ENCODE measurements at places on chromosomes 2 and 18.

- no peak for DNase-seq
Observed at GRCh38 chr18:44031063-44031462, 649.6 kb upstream of the SETBP1 start.

GRCh38 chr2:127829845-127830246, 18.9 kb upstream of the WDR33 start:
- no peak for DNase-seq

DNA sequence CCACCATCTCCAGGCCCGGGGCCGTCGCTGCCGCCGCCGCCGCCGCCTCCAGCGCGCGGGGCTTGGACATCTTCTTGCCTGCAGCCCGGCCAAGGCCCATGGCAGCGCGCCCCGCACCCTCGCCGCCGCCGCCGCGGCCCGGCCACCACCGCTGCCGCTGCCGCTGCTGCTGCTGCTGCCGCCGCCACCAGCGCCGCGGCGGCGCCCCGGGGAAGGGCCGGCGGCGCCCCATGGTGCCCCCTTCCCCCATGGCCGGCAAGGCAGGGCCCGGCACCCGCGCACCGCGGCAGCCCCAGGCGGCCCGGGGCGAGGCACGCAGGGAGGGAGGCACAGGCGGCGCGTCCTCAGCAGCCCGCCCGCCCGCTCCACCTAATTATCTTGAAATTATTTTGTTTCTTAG, 3057.4 kb downstream of the RPIA start:
- no peak for DNase-seq

DNA sequence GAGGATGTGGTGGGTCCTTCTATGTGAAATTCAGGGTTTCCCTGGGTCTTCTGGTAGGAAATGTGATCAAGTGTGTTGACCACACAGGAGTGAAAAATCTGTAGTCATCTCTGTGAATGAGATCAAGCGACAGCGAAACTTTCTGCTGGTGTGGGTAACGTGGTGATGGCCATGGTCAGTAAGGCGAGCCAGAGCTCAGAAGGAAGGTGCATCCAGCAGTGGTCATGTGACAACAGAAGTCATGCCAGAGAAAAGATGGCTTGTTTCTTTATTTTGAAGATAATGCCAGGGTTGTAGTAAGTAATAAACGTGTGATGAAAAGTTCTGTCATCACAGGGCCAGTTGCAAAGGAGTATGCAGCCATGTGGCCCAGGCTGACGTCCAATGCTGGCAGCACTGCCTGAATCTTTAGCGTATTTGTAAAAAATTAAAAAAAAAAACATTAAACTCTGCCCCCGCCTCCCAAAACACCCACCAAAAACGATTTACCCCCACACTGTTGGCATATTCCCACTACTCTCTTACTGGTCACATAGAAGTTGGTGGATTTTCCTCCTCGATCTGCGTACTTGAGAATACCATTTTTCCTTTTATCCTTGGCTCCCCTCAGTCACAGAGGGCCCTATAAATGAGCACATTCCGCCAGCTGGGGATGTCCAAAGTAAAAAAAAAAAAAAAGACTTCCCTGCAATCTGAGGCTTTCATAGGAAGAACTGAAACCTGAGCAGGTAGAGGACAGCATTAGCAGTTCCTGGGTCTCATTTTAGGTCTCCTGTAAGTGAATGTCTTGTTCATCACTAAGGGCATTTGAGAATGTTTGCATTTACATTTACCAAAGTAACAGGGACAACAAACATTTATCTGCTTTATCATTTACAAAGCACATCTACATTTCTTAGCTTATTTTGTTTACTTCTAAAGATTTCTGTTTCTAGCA, 70.6 kb downstream of the SLC4A3 start:
- DNase-seq = no peak

DNA sequence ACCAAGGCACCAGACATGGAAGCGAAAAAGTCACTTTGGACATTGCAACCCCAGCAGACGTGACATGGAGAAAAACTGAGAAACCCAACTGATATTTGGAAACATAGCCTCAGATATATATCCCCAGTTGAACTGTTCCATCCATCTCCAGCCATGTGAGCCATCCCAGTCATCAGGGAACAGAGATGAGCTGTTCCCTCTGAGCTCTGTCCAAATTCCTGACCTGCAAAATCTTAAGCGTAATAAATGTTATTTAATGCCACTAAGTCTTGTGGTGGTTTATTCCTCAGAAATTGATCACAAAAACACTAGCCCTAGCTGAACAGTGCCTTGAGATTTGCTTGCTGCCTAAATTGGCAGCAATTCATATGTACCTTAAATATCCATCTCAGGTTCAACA, 182.8 kb downstream of the NRP2 start:
- DNase-seq = no peak

- no peak for DNase-seq
Observed at GRCh38 chr2:226079671-226080181, 680.2 kb downstream of the NYAP2 start.

- DNase-seq = no peak
Observed at GRCh38 chr18:22332590-22332989, 85.1 kb downstream of the CTAGE1 start.

DNA sequence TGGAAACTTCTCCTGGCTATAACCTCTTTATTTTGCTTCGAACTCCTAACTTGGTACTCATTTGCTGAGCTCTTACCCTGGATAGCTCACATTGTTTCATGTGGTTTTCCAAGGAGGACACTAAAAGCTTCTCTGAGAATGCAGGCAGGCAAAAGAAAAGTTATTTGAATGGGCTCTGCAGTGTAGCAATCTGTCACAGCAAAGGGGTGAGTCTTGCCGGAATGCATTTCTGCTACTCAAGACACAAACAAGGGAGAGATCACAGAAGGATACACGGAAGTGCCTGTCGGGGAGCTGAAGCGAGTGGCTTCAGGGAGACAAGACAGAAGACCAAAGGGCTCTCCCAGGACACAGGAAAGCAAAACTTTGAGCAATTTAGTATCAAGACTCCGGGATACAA, 265.4 kb downstream of the SS18 start:
- DNase-seq = no peak

DNA sequence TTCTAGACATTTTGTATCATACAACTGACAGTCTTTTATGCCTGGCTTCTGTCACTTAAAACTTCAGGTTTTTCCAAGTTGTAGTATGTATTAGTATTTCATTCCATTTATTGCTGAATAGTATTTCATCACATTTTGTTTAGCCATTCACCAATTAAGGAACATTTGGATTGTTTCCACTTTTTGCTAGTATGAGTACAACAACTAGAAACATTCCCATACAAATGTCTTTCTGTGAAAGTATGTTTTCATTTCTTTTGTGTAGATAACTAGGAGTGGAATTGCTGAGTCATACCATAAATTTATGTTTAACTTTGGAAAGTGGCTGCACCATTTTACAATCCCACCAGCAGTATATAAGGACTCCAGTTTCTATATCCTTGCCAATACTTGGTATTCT, 135.9 kb downstream of the ATAD2B start:
- no peak for DNase-seq

DNA sequence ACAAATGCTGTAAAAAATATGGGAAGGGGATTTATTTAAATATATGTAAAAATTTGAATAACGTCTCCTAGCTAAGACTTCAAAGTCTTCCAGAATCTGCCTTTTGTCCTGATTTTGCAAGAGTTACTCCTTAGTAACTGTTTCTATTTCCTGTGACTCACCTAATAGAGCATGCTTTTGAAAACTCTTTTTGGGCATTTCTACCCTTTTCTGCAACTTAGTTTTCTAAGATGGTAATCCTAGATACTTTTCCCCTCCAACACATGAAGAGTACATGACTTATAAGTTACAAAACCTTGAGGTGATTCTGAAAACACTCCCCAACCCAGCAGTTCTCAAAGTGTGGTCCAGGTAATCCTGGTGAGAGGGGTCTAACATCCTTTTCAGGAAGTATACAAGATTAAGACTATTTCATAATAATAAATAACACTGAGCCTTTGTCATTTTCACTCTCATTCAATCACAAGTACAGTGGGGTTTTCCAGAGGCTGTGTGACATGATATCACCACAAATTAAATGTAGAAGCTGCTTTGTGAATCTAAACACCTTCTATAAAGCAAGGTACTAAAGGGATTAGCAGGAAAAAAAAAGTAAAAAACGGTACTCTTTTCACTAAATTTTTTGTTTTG, 31.9 kb downstream of the PPP4R3B start:
- DNase-seq = no peak

GRCh38 chr2:14677039-14677438, 44.5 kb downstream of the LRATD1 start:
- no peak for DNase-seq

DNA sequence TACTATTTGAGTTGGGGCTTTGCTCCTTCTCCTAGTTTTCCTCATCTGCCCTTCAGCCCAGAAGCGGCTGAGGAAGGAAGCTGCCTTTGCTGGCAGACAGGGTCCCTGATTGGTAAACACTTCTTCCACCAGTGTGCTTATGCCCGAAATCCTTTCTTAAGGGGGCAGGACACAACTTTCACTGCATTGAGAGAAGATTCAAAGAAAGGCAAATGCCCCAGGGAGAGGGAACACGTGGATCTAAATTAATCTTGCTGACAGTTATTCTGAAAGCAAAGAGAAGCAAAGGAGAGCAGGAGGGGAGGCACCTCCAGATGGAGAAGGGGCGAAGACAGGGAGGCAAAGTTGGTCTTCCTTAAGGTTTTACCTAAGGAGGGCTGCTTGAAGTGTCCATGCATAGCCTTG, 92.1 kb upstream of the EFEMP1 start:
- no peak for DNase-seq

GRCh38 chr18:57258131-57258777, 94.1 kb upstream of the ST8SIA3 start:
- no peak for DNase-seq

DNA sequence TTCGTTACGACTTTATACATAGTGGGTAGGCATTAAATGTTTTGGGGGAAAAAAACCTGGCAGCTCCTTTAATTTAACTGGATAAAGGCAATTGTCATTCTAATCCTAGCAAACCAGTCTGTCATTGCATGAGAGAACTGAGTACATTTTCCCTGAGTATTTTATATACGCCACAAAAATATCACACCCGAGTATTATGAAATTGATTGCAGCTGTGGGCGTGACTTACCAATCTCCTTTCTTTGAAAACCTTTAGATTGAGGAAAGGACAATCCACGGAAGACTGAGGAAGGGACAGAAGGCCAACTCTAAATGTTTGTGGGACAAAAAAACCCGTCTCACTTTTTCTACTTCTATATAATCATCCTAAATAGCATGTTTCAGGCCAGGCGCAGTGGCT, 9.0 kb downstream of the TM4SF20 start:
- DNase-seq = no peak

DNA sequence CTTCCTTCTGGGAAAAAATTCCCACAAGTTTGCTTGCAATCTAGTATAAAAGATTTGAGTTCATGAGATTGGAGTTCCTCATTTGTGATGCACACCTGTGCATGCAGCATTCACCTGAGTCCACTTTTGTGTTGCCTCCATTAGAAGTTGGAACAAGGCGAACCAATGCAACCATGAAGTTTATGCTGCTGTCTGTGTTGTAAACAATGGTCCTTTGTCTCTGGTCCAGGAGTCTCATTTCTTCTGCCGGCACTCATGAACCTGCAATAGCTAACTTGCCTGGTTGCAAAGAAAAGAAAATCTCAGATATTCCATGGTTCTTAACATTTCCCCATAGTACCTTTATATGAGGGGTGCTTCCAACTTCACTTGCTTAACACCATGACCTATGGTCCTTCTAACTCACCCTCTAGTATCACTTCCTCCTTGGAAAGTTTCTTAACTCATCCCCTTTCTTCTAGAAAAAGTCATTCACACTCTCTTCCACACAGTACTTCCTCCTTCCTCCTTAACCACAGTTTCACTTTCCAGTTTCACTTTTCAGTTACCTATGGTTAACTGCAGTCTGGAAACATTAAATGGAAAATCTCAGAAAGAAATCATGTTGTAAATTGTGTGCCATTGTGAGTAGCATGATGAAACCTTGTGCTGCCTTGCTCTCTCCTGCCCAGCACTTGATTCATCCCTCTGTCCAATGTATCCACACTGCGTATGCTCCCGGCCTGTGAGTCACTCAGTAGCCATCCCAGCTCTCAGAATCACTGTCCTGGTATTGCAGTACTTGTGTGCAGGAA, 128.8 kb upstream of the TRIB2 start:
- no peak for DNase-seq

- DNase-seq = no peak
Observed at GRCh38 chr2:230927711-230928341, 2.8 kb upstream of the GPR55 start.

DNA sequence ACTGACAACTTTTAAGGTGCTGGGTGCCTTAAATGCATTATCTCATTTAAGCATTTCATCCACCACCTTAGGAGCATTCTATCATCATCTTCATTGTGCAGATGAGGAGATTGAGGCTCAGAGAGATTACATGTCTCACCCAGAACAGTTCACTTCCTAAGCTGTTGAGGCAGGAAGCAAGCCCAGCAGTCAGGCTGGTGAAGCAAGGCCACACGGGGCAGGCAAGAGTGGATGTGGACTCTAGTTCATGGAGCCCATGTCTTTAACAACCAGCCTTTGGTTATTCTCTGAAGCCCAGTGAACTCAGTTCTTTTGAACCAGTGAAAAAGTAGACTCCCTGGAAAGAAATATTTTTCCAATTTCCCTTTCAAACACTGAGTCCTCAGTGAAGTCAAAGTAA, 294.8 kb upstream of the MGAT5 start:
- no peak for DNase-seq

DNA sequence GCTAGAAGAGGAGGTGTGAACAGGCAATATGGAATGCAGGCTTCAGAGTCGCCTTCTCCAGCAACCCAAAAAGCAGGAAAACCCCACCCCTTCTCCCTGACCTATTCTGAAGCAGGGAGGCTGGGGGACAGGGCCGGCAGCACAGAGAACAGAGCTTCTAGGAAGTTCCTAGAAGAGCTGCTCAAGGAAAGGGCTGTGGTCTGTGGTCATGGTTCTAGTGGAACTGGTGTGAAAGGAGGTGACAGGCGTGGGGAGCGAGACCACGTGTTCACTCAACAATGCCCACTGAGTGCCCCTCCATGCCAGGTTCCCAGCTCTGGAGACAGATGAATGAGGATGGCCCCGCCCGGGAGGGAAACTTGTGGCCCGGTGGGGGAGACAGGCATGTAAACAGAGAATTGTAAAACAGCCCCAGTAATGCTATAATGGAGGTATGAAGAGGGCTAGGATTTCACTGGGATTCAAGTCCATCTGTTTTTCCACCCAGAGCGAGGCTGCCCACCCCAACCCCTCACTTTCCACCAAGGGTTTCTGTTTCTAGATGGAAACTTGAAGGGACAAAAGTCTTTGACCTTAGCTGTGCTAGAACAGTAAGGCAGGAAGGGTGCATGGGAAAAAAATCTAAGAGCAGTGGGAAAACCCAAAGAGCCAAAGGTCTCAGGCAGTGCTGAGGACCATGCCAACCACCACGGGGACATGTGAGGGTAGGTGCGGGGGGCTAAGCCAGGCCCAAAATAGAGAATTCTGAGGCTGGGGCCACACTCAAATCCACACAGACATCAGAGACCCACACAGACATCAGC, 71.8 kb downstream of the TNS1 start:
- no peak for DNase-seq

GRCh38 chr2:240956935-240957655, 41.3 kb upstream of the SNED1 start:
- no peak for DNase-seq
